ENCODE measurements at places on chromosomes 7 and 10.
A peak's percentile ranks its signal among the peaks of the same experiment; 100 is the strongest.

DNA sequence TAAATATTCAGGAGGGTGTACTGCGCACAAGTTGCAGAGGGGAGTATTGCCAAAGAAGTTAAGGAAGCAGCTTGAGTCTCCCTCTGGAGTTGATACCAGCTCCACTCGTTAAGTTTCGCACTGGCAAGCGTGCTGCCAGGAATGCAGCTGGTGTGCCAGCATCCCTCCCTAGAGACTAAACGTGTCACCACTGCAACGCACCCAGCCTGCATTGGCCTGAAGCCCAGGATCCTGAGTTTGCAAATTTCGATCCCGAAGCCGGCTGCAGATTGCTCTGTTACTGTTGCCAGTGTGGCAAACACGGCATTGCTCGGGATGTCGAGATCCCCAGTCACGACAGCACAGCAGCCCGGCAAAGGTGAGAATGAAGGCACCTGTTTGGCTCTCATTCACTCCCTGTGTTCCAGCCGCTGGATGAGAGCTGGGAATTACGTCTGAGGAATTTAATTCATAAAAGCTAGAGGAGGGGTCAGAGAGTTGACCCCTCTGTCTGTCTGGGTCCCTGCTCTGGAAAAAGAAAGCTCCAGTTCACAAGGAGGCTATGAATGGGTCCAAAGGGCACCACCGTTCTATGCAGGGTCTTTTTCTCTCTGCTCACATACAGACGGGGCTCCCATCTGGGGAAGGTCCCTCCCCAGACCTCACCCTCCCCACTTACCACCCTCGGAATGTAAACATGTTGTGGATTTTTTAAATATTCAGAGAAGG is 61.0 kb downstream of the NRP1 start:
- DNase-seq: no peak

DNA sequence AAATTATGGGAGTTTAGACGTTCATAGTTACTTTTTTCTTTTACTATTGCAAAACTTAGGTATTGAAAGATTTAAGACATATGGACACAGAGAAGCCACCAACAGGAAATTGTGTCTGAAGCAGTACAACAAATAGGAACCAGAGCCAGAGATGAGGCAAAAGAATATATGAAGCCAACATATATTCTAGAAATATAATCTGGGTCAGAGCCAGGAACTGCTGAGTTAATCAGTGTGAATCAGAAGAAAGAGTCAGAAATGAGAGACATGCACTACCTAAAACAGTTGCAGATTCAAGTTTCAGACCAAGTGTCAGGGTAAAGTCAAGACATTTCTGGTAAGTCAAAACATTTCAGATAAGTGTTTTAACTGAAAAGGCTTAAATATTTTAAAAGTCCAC is 67.7 kb downstream of the DGKB start:
- DNase-seq: no peak

- peak; percentile 42 for DNase-seq
These were observed 8.7 kb upstream of the BAMBI start for GRCh38 chr10:28668363-28669226.

- DNase-seq: no peak
These were observed 428.0 kb upstream of the TPK1 start for GRCh38 chr7:145263886-145264285.
